Panc1 (cell line): ENCODE measurements at places on chromosomes 13 and 19.
A peak's percentile ranks its signal among the peaks of the same experiment; 100 is the strongest.

DNA sequence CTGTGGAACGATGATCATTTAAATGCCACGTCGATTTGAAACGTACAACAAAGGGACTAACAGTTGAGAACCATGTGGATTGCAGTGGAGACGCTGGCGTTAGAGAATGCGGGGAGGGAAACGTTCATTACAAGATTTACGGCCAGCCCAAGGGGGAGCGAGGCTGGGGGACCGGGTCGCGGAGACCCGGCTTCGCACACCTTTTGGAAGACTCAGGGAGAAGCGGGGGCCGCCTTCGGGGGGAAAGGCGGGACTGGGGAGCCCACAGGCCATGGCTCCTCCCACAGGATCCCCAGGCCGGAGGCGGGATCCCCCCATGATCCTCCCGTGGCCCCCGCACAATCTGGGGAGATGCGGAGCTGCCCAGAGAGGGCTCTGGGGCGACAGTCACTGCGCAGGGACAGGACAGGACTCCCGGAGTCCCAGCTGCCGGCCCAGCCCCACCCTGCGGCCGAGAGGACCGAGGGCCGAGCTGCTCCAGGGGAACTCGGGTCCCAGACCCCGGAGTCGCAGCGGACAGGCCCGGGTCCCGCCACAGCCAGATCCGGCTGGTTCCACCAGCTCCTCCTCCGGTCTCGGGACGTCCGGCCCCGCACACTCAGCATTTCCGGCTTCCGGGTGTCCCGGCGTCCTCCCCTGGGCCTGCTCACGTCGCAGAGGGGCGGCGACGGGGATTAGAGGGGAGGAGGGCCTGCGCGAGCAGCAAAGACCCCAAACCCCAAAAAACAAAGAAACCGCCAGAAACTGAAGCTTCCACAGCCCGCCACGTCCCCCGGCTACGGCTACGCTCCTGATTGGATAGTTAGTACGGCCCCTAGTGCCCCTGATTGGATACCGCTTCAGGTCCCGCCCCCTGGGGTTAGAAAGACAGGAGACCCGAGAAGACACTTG lies 21.1 kb upstream of the OR10H1 start:
- peak overlapping the region; percentile 92 for H3K27ac ChIP-seq
- no peaks in the 10 kb centered on the region for H3K4me1 ChIP-seq
- H3K4me3 ChIP-seq: peak overlapping the region; percentile 67
- H3K27me3 ChIP-seq: no peaks in the 10 kb centered on the region
- DNase-seq: no peak

DNA sequence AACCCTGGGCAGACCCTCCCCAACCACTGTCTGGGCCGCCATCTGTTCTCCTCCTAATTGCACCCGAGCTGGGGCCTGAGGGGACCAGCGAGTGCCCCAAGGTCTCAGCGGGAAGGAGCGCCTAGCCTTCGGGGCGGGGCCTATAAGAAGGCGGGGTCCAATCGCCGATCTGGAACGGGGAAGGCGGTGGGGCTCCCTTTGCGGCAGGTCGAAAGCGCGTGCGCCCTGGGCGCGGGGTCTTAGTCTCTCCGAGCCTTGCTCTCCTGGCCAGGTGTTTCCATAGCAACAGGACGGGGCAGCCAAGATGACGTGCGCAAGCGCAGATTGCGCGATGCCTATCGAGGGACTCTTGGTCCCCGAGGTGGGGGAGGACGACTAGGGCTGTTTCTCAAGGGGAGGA lies 2.8 kb downstream of the MAST1 start:
- H3K4me3 ChIP-seq: no peak overlapping the region
- DNase-seq: no peak
- no peaks in the 10 kb centered on the region; the same call in 1 of the 2 replicates for H3K36me3 ChIP-seq
- H3K27ac ChIP-seq: no peak overlapping the region
- H3K4me1 ChIP-seq: peaks cover 4% of the 10 kb centered on the region; the same call in 1 of the 2 replicates

GRCh38 chr13:104823709-104824108 lies 1711.8 kb downstream of the EFNB2 start:
- H3K27me3 ChIP-seq: no peaks in the 10 kb centered on the region
- no peak for DNase-seq
- H3K4me3 ChIP-seq: no peak overlapping the region
- no peak overlapping the region for H3K27ac ChIP-seq

DNA sequence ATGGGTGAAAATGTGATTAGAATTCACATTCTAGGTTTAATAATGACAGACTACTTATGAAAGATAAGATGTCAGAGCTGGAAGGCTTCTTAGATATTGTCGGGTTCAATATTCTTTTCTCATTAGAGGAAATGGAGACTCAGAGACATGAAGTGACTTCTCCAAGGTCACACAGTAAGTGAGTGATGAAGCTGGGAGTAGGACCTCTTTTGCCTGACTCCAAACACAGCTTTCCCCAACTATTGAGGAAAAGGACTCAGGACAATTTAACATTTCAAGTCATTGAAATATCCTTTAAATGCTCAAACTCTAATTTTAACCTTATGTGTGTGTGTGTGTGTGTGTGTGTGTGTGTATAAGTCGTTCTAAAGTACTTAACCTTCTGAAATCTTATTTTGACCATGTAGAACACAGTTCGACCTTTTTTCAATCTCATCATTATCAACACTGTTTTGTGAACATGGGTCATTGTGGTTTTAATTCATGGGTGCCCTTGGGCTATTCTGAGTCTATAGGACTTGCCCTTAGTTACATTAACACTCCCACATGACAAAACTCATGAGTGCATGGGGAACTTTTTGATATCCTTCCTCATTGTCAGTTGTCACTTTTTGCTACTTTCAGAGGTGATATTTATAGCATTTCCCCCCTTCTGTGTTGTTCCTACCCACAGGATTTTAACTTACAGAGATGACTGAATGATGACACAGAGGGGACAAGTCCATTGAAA lies 53.0 kb downstream of the LRCH1 start:
- H3K27me3 ChIP-seq: no peaks in the 10 kb centered on the region
- H3K36me3 ChIP-seq: no peaks in the 10 kb centered on the region
- no peak overlapping the region for H3K27ac ChIP-seq
- no peaks in the 10 kb centered on the region for H3K4me1 ChIP-seq
- DNase-seq: no peak

DNA sequence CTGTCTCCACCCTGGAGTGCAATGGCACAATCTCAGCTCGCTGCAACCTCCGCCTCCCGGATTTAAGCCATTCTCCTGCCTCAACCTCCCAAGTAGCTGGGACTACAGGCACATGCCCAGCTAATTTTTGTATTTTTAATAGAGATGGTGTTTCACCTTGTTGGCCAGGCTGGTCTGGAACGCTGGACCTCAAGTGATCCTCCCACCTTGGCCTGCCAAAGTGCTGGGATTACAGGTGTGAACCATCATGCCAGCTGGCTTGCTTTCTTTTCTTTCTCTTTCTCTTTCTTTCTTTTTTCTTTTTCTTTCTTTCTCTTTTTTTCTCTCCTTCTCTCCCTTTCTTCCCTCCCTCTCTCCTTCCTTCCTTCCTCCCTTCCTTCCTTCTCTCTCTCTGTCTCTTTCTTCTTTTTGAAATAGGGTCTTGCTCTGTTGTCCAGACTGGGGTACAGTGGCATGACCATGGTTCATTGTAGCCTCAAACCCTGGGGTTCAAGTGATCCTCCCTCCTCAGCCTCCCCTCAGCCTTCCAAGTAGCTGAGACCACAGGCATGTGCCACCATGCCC lies 33.3 kb upstream of the NFIC start:
- no peak for DNase-seq
- H3K27ac ChIP-seq: peak overlapping the region; percentile 39; the same call in 1 of the 2 replicates
- no peak overlapping the region for H3K4me3 ChIP-seq
- H3K36me3 ChIP-seq: no peaks in the 10 kb centered on the region
- no peaks in the 10 kb centered on the region for H3K27me3 ChIP-seq

DNA sequence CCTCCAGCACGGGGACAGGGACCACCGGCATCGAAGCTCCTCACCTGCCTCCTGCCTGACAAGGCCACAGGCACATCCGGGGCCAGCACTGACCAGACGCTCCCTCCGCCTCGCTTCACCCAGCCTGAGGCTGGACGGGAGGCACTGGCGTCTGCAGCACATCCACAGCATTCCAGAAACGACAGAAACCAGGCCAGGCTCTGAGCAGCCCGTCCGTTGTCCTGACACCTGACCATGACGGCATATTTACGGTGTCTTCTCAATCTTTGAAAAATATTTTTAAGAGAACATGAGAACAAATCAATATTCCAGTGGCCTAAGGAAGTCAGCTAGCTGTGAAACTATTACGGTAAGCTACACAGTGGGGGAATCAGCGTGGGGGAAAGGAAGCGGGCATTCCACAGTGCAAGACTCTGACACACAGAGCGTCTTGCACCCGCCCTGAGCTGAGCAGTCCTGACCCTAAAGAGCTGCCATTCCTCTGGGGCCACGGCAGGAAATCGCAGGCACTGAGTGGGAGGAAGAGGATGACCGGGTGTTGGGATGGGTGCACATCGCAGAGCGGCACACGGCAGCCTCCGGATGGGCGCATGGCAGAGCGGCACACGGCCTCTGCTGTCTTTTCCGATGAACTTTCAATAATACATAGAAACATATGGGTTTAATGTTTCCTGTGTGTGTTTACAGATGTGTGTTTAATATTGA lies 26.8 kb downstream of the RASA3 start:
- H3K4me3 ChIP-seq: no peak overlapping the region
- H3K27me3 ChIP-seq: no peaks in the 10 kb centered on the region
- H3K4me1 ChIP-seq: peaks cover 65% of the 10 kb centered on the region
- H3K27ac ChIP-seq: peak overlapping the region; percentile 81
- H3K36me3 ChIP-seq: no peaks in the 10 kb centered on the region

GRCh38 chr19:610071-610800 lies 20.6 kb downstream of the HCN2 start:
- no peak overlapping the region for H3K4me3 ChIP-seq
- H3K36me3 ChIP-seq: no peaks in the 10 kb centered on the region
- no peak for DNase-seq

GRCh38 chr19:49173198-49173597 lies 15.6 kb downstream of the TRPM4 start:
- no peaks in the 10 kb centered on the region for H3K4me1 ChIP-seq
- H3K4me3 ChIP-seq: no peak overlapping the region
- DNase-seq: no peak
- H3K27me3 ChIP-seq: no peaks in the 10 kb centered on the region
- no peak overlapping the region for H3K27ac ChIP-seq

- no peaks in the 10 kb centered on the region for H3K4me1 ChIP-seq
- DNase-seq: no peak
- H3K4me3 ChIP-seq: no peak overlapping the region
- H3K36me3 ChIP-seq: no peaks in the 10 kb centered on the region
- no peak overlapping the region for H3K27ac ChIP-seq
Measured at GRCh38 chr13:94196413-94196812, 283.1 kb downstream of the DCT start.

GRCh38 chr13:114099918-114100445 lies 32.4 kb downstream of the RASA3 start:
- no peak overlapping the region for H3K4me3 ChIP-seq
- H3K4me1 ChIP-seq: peaks cover 49% of the 10 kb centered on the region
- no peaks in the 10 kb centered on the region for H3K27me3 ChIP-seq
- peak overlapping the region; percentile 90 for H3K27ac ChIP-seq
- DNase-seq: no peak

DNA sequence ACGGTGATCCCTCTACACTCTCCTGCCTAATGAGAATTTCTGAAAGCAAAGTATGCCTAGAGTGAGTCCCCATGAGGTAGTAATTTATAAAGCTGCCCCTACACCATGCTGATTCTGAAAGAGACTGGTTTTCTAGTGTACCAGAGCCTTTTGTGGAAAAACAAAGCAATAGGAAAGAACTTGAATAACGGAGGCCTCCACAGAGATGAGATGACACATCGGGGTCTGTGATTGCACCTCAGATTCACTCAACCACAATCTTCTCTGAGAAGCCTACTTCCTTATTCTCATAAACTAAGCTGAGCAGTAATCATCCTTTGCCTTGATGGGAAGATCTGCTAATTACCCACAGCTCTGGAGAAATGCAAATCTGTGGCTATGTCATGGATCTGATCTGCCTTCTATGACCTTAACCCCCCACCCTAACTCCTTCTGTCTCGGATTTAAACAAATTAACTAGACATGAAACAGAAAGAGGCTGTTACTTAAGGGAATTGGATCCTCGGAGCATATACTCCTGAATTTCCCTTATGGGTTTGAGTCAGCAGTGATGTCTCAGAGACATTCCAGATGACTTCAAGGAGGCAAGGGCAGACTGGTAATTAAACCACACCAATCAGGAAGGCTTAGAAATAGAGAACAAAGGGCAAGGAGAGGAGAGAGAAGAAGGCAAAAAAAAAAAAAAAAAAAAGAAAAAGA lies 128.0 kb downstream of the DCT start:
- DNase-seq: no peak
- H3K4me1 ChIP-seq: no peaks in the 10 kb centered on the region

GRCh38 chr13:20824762-20825476 lies 51.2 kb upstream of the EEF1AKMT1 start:
- H3K4me3 ChIP-seq: no peak overlapping the region
- H3K36me3 ChIP-seq: no peaks in the 10 kb centered on the region; the same call in 1 of the 2 replicates
- no peak for DNase-seq
- H3K27me3 ChIP-seq: no peaks in the 10 kb centered on the region
- no peaks in the 10 kb centered on the region for H3K4me1 ChIP-seq

GRCh38 chr13:40679480-40679985 lies 13.1 kb upstream of the FOXO1 start:
- no peak overlapping the region for H3K27ac ChIP-seq
- no peaks in the 10 kb centered on the region for H3K36me3 ChIP-seq
- no peaks in the 10 kb centered on the region for H3K27me3 ChIP-seq

DNA sequence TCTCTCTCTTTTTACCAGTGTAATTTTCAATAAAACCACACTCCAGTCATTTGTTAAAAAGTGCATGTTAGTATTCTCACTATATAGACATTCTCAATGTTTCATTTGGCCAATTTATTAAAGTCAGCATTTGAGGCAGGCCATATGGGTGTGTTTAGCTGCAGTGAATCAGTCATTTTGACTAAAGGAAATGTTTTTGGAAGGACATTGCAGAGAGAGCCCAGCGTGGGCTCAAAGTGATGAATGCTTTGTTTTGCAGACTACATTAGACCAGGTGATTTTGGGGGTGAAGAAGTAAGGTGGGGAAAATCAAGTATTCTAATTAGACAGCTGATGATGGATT lies 116.7 kb downstream of the POSTN start:
- no peak overlapping the region for H3K4me3 ChIP-seq
- no peak for DNase-seq
- H3K4me1 ChIP-seq: no peaks in the 10 kb centered on the region
- no peak overlapping the region for H3K27ac ChIP-seq

DNA sequence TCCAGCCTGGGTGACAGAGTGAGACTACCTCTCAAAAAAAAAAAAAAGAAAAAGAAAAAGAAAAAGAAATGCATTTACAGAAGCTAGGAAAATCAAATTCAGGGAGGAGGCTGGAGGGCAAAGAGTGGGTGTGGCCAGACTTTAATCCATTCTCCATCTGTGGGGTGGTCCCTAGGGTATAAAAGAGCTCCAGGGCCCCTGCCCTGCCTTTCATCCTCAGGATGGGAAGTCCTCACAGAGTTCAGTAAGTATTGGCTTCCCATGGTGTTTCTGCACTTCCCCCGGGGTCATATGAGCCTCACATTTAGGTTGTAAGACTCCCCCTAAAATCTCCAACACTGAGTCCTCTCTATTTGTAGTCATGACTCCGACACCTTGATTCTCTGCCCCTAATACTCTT lies 33.0 kb downstream of the DPRX start:
- no peak overlapping the region for H3K4me3 ChIP-seq
- no peak for DNase-seq
- H3K36me3 ChIP-seq: no peaks in the 10 kb centered on the region
- no peaks in the 10 kb centered on the region for H3K27me3 ChIP-seq
- no peaks in the 10 kb centered on the region for H3K4me1 ChIP-seq

- no peak overlapping the region for H3K4me3 ChIP-seq
- no peaks in the 10 kb centered on the region for H3K36me3 ChIP-seq
- no peaks in the 10 kb centered on the region for H3K27me3 ChIP-seq
- H3K27ac ChIP-seq: no peak overlapping the region
- no peak for DNase-seq
Measured at GRCh38 chr13:99379856-99380801, 72.9 kb upstream of the GPR183 start.
